Choroid plexus epithelial cell (primary cell): ENCODE measurements at places on chromosomes 12 and 14.
A peak's percentile ranks its signal among the peaks of the same experiment; 100 is the strongest.

DNA sequence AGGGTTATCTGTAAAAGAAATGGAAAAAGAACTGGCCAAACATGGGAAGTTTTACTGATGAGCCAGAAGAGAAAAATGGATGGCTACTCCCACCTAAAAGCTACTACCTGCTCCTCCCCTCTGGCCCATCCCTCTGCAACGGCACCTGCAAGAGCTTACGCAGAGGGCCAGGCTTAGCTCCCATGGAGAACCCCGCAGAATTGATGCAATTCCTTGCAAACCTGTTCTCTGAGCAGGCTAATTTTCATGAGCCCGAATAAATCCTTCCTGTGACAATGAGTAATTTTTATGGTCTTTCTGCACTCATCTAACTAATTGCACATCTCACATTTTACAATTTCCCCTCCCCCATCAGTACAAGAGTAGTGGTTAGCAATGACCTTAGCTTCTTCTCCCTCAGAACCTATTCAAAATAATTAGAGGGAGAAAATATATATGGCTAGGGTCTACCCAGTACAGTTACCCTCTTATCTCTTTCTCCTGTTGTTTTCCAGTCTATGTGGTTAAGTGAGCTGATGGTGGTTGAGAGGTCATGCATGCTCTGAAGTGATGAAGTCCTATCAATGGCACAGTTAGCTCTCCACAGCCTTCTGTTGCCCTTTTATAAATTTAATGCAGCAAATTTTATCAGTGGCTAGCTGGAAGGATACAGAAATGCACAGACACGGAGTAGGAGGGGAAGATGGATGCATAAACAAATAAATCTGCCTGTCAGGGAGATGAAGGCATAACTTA, 67.7 kb upstream of the NTF3 start:
- no peak for DNase-seq

DNA sequence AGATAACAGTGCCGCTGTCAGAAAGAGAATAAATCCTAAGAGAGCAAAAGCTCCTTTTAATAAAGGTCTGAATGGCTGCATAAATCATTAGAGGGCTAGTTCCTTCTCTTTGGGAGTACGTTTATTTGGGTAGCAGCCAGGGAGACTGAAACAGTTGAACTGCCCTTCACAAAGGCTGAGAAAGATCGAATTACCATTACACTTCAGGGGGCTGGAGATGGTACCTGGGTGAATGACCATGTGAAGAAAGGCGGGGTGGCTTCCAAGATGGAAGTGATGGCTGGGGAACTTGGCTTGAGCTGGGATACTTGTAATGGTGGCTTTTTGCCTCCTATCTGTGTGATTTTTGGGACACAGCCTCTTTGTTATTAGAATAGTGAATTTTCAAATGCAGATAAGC, 1.7 kb upstream of the FGD4 start:
- no peak for DNase-seq

GRCh38 chr14:90382491-90383125, 14.2 kb upstream of the CALM1 start:
- DNase-seq: peak; percentile 88

DNA sequence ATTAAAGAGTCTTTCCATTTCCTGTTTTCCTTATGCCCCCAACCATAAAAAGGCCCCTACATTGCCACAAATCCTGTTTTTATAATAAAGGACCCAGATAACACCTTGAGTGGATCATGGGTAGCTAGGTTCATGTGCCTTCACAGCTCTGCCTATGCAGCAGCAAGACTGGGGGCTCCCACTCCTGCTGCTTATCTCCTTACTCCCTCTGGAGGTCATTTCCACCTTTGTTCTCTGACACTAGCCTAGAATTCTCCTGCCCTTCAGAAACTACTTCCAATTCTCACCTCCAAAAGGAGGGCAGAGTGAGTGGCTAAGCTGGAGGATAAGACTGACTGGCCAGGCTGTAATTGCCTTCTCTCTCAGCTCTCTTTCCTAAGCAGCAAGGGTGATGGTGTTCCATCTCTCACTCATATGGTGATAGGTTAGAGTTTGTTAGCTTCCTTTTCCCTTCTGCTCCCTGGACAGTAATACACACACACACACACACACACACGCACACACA, 20.0 kb upstream of the STAC3 start:
- DNase-seq: no peak

GRCh38 chr14:74426202-74426582, at the start of gene SYNDIG1L:
TSS of gene SYNDIG1L (minus strand) at chr14:74426210. CDS start at chr14:74409744, 16,466 bp downstream.
- no peak for DNase-seq

GRCh38 chr12:56028511-56029165, 7.8 kb downstream of the IKZF4 start:
- DNase-seq: no peak

DNA sequence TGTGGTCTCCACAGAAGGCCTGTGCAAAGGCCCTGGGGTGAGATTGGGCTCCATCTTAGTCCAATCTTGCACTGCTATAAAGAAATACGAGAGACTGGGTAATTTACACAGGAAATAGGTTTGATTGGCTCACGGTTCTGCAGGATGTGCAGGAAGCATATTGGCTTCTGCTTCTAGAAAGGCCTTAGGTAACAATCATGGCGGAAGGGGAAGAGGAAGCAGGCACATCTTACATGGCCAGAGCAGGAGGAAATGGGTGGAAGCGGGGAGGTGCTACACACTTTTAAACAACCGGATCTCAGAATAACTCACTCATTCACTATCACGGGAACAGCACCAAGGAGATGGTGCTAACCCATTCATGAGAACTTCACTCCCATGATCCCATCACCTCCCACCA, 55.4 kb downstream of the FAR2 start:
- no peak for DNase-seq

DNA sequence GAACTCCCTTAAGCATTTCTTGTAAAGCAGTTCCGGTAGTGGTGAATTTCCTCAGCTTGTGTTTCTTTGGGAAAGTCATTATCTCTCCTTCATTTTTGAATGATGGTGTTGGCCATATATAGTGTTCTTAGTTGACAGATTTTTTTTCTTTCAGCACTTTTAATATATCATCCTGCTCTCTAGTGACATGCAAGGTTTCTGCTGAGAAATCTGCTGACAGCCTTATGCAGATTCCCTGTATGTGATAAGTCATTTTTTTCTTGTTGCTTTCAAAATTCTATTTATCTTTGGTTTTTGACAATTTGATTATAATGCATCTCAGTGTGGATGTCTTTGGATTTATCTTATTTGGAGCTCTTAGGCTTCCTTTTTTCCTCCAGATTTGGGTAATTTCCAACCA, 135.7 kb downstream of the PTPRO start:
- DNase-seq: peak; percentile 1

- DNase-seq: no peak
Measured at GRCh38 chr14:89842837-89843236, 111.7 kb downstream of the EFCAB11 start.

DNA sequence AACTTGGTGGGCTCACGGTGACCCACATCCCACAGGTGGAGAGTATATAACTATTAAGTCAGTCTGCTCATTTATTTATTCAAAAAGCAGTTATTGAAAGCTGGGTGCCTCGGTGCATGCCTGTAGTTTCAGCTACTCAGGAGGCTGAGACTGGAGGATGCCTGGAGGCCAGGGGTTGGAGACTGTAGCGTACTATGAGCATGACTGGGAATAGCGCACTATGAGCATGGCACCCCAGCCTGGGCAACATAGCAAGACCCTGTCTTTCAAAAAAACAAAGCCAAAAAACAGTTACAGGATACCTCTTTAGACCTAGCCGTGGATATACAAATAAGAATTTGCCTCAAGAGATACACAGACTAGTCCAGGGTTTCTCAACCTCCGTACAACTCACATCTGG, 139.8 kb downstream of the ZFP36L1 start:
- DNase-seq: no peak

DNA sequence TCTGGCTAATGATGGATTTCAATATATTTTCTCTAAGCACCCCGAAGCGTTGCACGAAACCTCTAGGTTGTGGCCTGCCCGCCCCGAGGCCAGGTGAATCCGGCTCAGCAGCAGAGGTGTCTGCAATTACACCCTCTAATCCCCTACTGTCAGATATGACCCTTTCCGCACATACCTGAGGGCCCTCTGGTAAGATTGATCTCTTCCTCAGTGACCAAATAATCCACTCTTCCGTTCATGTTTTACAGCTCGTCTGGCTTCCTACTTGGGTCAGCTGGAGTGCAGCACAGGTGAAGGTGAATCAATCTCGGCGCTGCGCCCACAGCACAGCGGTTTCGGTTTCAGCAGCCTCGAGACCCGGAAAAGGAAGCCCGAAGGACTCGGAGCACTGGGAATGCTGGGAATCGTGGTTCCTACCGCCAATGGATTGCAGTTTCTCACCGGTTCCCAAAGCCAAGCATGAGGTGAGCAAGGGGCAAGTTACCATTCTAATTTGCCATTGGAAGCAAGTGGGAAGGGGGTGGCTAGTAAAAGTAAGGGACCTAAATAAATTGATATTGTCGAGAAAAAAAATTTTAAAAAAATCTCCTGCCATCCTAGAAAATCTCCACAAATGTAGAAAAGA, at the start of gene SYNJ2BP:
Gene SYNJ2BP, minus strand, starts transcription at position 366 of the 625 bp plus-strand sequence. Its CDS starts 127 bp downstream, at position 239.
- peak; percentile 69 for DNase-seq
